ENCODE measurements at places on chromosomes 12 and 14.

DNA sequence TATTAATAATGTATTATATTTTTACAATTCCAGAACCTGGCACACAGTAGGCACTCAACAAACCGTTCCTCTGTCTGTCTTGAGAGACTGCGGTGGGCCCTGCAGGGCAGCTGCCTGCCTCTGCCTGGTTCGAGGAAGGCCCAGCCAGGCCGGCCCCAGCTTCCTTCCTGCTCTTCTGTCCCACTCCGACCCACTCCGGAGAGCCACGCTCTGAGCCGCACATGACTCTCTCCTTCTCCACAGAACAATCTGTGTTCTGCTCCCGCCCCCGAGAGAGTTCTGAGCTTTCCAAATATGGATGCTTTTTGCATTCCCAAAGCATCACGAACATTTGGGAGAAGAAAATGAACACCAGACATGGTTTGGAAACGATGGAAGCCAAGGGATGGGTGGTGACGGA is 57.3 kb downstream of the TTC7B start:
- DNase-seq, result no peak

GRCh38 chr14:59427653-59428580 is 37.3 kb downstream of the GPR135 start:
- DNase-seq, result no peak

- no peak for DNase-seq
Measured at GRCh38 chr12:91133871-91134270, 22.6 kb upstream of the LUM start.

GRCh38 chr12:32139064-32139421 is 32.4 kb downstream of the BICD1 start:
- DNase-seq, result no peak

- DNase-seq, result no peak
Measured at GRCh38 chr14:95862243-95862642, 14.4 kb upstream of the TUNAR start.

- DNase-seq, result no peak
Measured at GRCh38 chr14:104503691-104504090, 75.9 kb upstream of the C14orf180 start.

DNA sequence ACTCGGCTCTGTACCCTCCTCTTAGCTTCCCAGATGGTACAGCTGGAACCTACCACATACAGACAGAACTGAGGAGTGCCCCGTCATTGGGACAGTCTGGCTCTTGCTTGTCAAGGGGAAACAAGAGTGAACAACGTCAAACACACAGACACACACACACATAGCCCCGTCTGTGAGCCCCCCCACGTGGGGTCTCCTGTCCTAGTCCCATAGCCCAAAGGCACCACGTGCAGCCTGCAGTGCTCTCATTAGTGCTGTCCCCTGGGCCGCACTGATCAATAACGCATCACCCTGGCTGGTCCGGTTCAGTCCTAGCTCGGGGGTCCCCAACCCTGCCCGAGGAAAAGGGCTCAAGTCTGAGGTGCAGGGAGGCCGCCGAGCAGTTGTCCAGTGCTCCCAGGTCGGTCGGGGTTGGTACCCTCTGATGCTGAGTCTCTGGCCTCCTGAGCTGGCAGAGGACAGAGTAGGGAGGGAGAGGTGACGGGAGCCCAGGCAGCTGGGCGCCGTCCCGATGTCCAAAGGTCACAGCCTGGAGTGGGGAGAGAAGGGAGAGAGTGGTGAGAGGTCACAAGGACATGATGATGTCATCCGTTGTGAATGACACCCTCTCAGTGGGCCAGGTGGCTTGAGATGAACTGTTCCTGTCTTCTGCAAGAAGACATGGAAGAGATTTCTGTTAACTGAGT is 105.4 kb upstream of the NOS1 start:
- no peak for DNase-seq

DNA sequence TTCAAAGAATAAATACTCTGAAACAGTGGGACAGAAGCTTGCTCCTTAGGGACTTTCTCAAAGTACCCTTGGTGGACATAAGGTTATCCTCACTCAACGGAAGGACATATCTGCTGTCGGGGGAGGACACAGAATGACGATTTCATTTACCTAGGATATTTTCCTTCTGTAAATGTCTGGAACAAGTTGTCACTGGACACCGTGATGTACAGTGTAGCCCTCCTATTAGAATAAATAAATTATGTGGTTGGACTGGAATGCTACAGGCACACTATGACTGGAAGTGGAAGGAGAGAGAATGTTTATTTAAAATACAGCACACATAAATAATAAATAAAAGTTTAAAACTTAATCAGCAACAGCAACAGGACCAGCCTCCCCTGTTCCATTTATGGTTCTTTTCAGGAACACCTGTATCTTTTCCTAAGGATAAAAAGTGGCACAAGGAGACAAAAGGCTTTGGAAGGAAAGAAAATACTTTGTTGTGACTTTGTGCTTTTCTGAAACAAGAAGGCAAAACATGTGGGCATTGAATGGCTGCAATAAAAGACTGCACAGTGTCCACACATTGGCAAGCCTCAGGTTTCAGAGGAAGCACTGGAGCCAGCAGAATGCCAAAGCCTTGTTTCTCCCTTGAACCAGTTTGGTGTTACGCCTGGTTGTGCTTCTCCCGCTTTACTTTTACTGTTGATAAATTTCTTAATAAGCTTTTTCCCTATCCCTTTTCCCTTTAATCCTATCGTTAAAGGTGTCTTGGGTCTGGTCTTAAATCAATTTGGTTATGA is 36.8 kb downstream of the FGD4 start:
- DNase-seq, result peak; percentile 11

- DNase-seq, result no peak
Measured at GRCh38 chr14:58701156-58701555, 63.4 kb downstream of the DACT1 start.

DNA sequence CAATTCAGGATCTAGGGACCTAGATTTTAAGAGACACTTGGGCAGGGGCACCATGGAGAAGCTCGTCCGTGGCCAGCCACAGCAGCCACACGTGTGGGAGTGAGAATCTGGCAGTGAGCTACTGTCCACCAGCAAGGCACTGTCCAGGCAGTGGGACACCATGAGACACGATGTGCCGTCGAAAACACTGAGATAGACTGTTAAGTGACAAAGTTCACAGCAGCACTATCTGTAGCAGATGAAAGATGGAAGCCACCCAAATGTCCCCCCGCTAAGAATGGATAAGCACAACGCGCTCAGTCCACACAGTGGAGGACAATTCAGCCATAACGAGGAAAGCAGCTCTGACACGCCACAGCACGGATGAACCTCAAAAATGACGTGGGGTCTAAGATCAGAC is 19.7 kb downstream of the RILPL1 start:
- DNase-seq, result no peak

All from kidney glomerular epithelial cell (primary cell).